Activated T-cell treated with anti-CD3 and anti-CD28 coated beads for 48 hours (primary cell): ENCODE measurements at places on chromosomes 2 and 18.

GRCh38 chr2:215949991-215950404 is 63.4 kb downstream of the MREG start:
- no peak for DNase-seq

- no peak for DNase-seq
Observed at GRCh38 chr2:205321231-205321630, 361.1 kb upstream of the NRP2 start.

DNA sequence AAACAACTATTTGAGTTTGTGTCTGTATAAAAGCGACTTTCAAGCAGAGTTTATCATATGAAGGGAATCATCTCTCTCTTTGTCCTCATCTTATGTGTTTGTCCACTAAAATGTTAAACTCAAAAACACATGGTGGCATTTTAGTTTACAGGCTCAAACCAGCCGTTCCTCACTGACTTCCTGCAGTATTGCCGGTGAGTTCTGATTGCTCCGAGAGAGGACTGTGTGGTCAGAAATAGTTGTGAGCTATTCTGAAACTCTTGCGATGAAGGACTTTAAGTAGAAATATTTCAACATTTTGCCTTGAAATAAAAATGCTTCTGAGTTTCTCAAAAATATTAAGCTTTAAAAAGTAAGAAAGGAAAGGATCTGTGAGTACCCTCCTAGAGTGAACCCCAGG is 163.2 kb upstream of the CAVIN2 start:
- DNase-seq = no peak

GRCh38 chr2:177604271-177605065 is 211.9 kb downstream of the AGPS start:
- no peak for DNase-seq

DNA sequence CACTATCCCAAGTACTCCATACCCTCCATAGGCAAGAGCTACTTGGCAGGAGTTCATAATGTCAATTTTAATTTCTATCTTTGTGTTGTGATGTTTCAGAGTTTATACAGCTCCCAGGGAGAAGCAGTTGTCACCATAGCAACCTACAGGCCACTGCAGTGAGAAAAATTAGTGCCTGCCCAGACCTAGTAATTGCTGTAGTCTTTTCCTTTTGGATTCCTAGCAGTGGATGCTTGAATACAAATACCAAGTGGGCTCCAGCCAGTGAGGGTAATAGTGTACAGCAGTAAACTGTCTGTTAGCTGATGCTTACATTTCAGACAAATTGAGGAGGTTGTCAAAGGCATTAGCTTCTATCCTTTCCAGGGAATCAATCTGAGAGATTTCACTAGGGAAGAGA is 26.7 kb downstream of the LHCGR start:
- no peak for DNase-seq

GRCh38 chr2:191574232-191574631 is 103.7 kb upstream of the NABP1 start:
- no peak for DNase-seq

GRCh38 chr2:176128982-176129796 is at the start of gene HOXD8:
Gene HOXD8, plus strand, starts transcription at chr2:176129705. Its CDS starts 662 bp downstream, at chr2:176130367.
- DNase-seq = no peak
